Stimulated activated CD4-positive, alpha-beta T cell treated with anti-CD3 and anti-CD28 coated beads, Interleukin-2, amount 100 ng/mL, for 24 hours (primary cell): ENCODE measurements at places on chromosomes 3 and 15.

DNA sequence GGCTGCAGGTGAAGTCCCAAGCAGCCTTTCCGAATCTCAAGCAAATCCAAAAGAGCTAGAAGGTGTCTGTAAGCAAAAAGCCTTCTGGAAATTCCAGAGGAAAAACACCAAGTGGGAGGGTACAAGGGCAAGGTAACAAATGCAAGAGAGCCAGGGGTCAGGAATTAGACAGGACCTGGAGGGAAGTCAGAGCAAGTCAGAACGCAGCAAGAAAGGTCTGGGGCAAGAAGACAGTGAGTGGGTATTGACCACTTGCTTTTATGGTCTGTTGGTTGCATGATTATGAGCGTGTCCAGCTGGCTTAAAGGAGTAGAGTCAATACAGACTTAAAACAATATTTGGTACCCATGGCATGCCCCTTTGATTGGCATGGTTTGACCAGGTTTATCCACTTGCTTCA lies 66.7 kb upstream of the OXTR start:
- no peak for DNase-seq

DNA sequence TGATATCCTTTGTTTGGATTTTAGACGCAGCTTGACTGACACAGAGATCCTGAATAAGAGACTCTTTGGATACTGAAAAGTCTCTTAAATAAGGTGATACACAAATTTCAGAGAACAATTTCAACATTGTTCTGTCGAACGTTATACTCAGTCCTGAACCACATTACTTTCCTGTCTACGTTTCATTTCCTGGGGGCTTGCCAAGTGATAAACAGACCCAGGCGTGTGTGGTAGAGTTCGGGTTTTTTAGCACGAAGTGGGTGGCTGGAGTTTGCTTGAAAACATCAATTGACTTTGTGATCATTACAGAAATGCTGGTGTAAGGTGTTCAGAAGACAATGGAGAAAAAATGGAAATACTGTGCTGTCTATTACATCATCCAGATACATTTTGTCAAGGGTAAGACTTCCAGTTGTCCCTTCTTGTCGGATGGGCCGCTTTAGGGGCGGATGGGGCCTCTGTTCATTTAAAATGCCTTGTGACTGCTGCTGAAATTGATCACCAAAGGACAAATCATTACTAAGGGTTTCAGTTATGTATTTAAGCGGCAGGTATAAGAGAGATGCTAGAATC lies at the start of gene CD96:
TSS of gene CD96 (plus strand) at position 287 of the 573 bp plus-strand sequence. CDS start at position 339, 52 bp downstream.
- DNase-seq = peak; percentile 73

DNA sequence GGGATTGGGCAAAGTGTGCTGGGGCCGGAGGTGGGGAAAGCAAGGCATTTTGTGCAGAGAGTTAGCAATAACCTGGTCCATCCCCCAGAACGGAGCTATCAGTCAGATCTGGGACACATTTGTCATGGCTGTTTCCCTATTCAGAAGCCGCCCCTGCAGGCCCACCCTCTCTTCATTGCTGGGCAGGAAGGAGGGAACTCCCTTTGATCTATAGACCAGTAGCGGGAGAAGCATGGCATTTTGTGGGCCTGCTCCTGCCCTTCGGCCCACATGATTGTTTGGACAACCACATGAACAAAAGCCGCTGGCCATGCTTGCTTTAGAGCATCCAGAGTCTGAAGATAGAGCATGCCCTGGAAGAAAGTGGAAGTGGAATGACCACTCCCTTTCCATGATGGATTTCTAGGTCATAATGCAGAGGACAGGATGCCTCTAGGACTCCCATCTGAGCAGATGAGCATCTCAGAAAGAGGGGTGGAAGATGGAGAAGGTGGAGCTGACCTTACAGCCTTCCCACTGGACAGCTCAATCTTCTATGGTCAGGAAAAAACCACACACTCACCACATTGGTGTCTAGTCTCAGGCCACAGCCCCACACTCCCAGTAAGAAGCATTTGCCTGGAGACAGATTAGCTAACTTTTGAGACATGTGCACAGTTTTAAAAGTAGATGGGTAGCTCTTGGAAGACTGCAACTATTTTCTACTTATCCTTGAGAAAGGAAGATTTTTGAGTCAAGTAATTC lies 11.9 kb upstream of the LRTM1 start:
- DNase-seq = no peak

GRCh38 chr3:10583798-10584708 lies 78.7 kb upstream of the ATP2B2 start:
- DNase-seq = no peak

GRCh38 chr15:47473832-47474231 lies 243.5 kb upstream of the SEMA6D start:
- DNase-seq = no peak

DNA sequence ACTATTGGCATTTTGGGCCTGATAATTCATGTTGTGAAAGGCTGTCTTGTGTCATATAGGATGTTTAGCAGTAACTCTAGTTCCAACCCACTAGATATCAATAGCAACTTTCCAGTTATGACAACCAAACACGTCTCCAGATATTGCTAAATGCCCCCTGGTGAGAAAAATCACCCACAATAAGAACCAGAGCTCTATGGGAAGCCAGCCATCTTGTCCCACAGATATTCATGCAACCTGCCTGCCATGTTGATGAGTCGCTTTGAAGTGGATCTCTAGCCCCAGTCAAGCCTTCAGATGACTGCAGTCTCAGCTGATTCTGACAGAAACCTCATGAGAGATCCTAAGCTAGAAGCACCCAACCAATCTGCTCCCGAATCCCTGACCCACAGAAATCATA lies 5.6 kb upstream of the TNIK start:
- DNase-seq = no peak

- DNase-seq = no peak
These were observed 198.7 kb upstream of the CHRNA7 start for GRCh38 chr15:31831596-31831995.

DNA sequence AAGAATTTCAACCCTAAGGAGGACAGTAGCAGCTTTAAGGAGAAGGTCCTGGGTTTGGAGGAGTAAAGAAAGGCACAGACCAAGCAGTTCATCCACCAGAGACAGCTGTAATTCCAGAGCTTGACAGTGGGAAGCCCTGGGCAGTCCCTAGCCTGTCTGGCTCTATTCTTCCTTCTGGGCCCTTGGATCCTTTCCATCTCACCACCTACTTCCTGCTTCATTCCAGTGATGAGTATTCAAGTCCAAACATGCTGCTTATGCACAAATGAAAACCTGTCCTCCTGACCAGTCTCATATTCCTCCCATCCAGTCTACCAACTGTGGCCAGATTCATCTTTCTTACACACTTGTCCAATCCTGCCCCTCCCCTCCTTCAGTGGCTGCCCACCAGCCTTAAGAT lies 171.4 kb downstream of the CNTN3 start:
- DNase-seq = no peak
